ENCODE measurements at places on chromosomes 11 and 22.
A peak's percentile ranks its signal among the peaks of the same experiment; 100 is the strongest.

DNA sequence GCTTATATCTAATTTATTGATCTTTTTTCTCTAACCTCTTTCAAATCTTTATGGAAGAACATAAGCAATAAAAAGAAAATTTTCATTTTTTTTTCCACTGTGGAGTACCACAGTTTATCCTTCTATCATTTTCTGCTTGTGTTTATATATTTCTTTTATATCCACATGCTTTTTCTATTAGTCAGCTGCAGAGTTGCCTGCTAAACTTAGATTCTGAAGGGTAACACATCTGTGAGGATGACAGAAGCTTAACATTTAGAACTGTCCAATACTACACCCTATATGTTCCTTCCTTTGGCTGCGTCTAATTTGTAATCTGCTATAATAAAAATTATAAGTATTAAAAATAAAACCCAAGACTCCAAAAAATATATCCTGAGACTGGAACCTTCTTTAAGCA lies 20.8 kb downstream of the CCDC90B start:
- DNase-seq = no peak

GRCh38 chr11:4830346-4830745 lies 9.2 kb downstream of the OR51F2 start:
- DNase-seq = no peak

DNA sequence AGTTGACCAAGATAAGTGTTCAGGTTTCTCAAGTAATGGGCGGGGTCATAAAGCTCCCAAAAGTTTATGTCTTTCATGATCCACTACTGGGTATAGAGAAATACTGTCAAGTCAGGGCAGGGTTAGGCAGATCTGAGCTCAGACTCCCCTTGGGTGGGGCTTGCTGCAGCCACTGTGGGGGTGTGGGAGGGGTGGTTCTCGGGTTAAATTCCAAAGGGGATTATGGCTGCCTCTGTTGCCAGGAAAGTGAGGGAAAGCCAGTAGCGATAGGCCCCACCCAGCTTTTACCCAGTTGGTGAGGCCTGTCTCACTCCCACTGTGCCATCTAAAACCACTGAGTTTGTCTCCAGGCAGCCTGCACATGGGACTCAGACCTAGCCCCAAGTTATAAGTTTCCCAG lies 37.8 kb downstream of the DLG2 start:
- no peak for DNase-seq

GRCh38 chr11:82682003-82682751 lies 51.5 kb downstream of the FAM181B start:
- DNase-seq = peak; percentile 52

DNA sequence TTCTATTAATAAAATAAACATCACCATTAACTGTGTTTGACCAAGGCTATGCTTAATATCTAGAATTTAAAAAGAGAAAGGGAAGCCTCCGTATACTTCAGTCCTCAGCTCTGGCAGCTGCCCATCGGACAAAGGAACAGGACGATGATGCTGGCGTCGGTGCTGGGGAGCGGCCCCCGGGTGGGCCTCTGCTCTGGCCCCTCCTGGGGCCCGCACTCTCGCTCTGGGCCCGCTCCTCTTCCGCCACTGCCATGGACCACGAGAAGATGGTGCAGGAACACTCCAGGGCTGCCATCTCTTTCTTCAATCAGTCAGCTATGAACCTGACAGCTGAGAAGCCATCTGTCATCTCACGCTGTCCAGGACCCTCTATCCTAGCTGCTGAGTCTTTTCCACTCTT lies 25.3 kb downstream of the PDHX start:
- no peak for DNase-seq
